ENCODE measurements at places on chromosomes 3 and 15.

DNA sequence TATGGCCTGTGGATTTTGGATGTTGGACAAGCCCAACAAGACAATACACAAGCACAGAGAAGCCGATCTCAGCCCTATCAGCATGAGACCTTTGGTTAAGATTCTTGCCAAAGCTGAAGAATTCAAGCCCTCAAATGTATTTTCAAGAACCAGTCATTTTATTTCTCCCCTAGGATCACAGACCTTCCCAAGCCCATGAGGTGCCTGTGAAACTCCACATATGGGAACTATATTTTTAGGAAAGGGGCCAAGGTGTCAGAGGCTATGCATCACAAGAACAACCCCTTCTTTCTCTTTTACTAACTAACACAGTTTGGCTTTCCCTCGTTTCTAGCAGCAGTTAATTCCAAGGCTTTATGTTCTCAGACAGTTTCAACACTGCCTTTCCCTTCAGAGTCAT is 364.5 kb downstream of the MAGI1 start:
- DNase-seq, result no peak

DNA sequence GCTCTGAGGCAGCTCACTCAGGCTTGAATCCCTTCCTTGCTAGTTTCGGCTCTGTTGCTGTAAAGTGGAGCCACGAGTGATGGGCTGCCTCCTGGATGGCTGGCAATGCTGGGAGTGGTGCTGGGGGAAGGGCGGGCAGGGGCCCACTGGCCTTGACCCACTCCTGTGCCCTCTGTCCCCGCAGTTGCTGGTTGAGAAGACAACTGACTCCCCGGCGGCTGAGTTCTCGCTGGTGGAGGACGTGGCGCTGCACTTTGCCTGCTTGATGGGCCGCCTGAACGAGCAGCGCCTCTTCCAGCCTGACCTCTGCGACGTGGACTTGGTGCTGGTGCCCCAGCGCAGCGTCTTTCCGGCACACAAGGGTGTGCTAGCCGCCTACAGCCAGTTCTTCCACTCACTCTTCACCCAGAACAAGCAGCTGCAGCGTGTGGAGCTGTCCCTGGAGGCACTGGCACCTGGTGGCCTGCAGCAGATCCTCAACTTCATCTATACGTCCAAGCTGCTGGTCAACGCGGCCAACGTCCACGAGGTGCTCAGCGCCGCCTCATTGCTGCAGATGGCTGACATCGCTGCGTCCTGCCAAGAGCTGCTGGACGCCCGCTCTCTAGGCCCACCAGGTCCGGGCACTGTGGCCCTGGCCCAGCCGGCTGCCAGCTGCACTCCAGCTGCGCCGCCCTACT is 4.7 kb downstream of the ZBTB47 start:
- no peak for DNase-seq

GRCh38 chr15:51678096-51678495 is 3.2 kb upstream of the SCG3 start:
- no peak for DNase-seq

GRCh38 chr3:28651159-28651558 is 302.5 kb upstream of the AZI2 start:
- no peak for DNase-seq

- DNase-seq, result no peak
Observed at GRCh38 chr3:117400303-117400702, 690.7 kb downstream of the TUSC7 start.

DNA sequence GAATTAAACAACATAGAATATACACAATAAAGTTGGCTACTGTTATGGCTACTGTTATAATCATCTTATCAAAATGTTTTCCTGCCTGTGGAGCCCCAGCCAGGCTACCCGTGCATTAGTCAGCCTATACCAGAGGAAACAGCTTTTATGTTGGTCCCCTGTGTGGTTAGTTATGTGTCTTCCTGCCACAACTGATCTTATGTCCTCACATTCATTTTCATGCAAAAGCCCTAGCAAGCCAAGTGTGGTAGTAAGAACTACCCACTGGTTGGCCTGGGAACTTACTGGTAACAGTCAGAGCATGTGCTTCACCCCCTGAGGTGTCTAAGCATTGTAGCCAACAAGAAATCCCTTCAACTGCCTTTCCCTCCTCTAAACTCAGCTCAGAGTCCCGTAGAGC is 21.8 kb downstream of the MGLL start:
- peak; percentile 35 for DNase-seq

DNA sequence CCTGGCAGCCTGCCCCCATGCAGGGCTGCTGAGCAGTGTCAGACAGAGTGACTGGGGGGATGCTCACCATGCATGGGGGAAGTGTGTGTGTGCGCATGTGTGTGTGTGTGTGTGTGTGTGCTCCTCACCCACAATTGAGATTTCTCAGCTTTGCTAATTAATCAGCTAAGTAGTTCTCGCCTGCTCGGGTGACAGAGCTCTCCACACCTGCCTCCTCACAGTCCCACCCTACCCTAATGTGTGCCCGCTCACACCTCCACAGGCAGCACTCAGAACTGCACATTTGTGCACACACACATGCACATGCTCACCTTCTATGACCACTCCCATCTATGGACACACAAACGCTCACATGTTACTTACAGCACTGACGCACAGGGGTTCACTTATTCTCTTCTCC is 37.3 kb downstream of the CACNA2D2 start:
- no peak for DNase-seq

- no peak for DNase-seq
Observed at GRCh38 chr15:51170882-51171633, 76.4 kb upstream of the TNFAIP8L3 start.

- no peak for DNase-seq
Observed at GRCh38 chr3:127834771-127835170, 12.5 kb upstream of the MGLL start.

- DNase-seq, result no peak
Observed at GRCh38 chr15:78913012-78913411, 31.8 kb downstream of the CTSH start.

- no peak for DNase-seq
Observed at GRCh38 chr3:174533286-174533685, 325.8 kb upstream of the NAALADL2 start.

DNA sequence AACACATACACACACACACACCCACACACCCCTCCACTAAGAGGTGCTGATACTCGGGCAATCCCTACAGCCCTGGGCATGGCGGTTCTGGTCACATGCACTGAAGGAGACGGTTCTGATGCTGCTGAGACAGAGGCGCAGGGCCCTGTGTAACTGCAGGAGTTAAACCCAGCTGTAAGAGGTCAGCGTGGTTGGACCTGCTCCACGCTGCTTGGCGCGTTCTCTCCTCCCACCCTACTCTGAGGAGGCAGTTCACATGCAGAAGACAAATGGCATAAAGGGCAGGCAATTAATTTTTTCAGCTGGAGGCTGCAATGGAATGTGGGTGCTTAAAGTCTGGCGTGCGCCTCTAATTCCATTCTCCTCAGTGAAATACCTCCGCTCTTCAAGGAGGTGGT is 35.2 kb downstream of the GRK7 start:
- no peak for DNase-seq

DNA sequence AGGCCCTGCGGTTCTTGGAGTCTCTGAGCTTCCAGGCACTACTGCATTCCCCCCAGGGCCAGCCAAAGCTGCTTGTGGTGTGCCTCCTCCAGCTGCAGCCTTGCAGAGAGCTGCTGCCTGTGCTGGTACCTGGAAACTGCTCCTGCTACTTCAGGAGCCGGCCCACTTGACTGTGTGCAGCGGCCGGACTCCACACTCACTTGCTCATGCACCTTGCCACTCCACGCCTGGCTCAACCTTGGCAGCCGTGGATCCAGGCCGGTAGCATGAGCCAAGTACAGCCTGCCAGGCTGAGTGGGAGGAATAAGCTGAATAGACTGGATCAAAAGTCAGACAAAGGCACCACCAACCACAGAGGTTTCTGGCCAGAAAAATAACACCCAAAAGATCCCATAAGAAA is 169.7 kb downstream of the TJP1 start:
- DNase-seq, result no peak

All from NT2/D1 (cell line).